Muscle of back (tissue), 13 donors: ENCODE measurements at places on chromosomes 13 and 19.

DNA sequence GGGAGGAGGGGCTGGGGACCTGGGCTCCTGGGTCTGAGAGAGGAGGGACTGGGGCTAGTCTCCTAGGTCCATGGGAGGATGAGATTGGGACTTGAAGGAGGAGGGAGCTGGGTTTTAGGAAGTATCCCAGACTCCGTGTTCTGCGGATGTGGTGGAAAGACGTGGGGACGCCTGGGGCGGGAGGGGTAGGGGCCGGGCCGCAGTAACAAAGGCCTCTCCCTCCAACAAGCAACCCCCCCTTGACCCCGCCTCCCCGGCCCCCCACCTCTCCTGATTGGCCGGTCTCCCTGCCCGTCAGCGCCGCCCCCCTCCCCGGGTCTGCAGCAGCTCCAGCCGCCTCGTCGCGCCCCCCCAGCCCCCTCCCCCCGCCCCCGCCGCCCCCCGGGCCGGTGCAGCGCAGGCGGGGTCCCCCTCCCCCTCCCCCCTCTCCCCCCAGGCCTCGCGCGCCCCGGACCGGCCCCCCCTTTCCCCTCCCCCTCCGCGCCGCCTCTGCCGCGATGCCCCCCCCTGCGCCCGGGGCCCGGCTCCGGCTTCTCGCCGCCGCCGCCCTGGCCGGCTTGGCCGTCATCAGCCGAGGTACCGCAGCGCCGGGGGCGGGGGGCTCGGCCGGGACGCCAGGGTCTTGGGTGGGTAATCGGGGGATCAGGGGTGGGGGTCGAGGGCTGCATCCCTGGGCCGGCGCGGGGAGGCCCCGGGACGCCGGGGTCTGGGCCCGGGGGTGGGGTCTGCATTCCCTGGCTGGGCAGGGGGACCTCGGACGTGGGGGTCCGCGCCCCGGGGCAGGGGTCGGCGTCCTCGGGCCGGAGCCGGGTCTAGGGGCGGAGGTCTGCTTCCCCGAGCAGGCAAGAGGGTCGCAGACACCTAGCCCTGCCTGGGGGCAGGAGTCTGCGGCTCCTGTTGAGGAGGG lies at the start of gene IGLON5:
TSS of gene IGLON5 (plus strand) at position 294 of the 907 bp plus-strand sequence. CDS start at position 498, 204 bp downstream.
- DNase-seq: no peak

DNA sequence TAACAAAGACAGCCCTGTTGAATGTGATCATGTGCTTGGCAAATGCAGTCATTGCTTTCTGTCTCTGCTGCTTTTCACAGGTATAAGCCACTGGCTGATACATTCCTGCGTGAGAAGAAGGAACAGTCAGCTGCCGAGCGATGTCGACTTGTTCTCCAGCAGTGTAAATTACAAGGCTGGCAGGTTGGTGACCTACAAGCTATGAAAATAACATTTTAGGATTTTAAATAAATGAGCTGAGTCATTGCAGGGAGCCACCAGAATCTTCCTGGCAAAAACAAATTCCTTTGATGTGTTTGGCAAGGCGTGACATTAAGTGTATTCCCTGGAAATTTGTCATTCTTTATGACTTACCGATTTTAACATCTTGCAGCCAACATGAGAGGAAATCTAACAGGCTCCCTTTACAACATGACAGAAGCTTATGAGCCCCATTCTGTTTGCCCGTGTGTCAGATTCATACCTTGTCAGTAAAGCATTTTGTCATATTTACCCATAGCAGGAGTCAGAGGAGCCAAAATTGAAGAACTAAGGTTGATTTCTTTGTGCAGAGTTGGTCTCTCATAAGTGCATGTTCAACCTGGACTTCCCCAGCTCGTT lies 471.4 kb downstream of the MYO16 start:
- DNase-seq: no peak

GRCh38 chr19:45547965-45548609 lies 36.5 kb downstream of the OPA3 start:
- no peak for DNase-seq

DNA sequence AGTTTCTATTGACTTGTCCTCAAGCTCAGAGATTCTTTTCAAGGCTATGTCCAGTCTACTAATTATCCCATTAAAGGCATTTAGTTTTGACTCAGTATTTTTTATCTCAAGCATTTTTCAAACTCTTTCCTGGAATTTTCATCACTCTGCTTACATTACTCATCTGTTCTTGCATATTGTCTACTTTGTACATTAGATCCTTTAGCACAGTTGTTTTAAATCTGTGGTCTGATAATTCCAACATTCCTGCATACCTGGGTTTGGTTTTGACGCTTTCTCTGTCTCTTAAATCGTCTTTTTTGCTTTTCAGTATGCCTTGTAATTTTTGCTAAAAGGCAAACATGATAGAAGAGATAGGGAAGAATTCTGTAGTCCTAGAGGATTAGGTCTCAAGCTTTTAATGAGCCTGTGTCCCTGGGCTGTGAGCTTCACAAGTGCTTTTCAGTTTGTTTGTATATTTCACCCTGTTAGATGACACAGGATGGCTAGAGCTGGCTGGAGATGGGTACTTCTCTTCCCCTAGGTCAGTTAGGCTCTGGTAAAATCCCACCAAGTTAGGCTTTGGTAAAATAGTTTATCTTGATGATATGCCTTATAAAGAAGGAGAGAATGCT lies 46.1 kb upstream of the GPC6 start:
- peak; percentile 43 for DNase-seq

- peak; percentile 33 for DNase-seq
Measured at GRCh38 chr13:109998684-109999533, 212.5 kb upstream of the IRS2 start.

DNA sequence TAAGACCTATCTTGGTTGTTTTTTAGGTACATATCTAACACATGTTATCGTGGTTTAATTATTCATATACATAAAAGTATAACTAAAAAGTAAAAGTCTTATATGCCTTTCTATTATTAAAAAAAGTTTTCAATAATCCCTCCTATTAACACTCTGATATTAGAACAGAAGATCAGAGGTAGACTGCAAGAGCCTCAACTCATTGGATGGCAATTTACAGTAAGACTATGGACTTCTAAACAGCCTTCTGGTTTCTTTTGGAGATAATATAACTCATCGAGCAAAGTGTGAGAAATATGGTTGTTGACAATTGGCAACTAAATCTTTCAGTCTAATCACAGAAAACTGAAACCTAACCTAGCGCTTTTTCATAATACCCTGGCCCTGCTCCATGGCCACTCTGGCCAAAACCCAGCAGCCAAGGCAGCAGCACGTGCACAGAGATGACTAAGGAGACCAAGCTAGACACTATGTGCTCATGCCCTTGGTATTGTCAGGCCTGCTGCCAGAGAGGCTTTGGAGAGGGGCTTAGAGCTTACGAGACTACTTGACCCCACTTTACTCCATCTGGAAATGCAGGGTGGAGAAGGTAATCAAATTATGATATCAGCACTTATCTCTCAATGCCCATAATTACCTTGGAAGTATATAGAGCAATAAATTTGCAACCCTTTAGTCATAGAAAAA lies 40.6 kb upstream of the EEF1AKMT1 start:
- peak; percentile 73 for DNase-seq

DNA sequence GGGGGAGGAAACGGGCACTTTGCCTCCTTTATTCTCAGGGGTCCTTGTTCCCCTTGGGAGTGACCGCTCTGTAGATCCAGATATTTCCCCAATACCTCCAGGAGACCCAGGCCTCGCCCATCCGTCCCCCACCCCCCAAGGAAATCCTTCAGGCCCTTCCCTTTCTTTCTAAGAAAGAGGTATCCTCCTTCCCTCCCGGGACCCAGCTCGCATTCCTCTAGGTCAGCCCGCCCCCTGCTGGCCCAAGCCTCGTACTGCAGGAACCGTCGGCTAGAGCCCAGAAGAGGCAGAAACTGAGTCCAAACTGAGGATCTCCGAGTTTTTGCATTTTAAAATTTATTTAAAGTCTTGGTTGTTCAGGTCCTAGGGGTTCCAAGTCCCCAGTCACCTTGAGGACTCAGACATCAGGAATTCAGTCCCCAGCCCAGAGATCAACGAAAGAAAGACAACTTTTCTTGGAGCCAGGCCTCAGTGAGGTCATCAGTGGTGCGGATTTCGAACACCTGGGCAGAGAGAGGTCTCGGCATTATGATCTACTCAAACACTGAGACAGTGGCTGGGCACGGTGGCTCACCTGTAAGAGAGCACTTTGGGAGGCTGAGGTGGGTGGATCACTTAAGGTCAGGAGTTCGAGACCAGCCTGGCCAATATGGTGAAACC lies 7.5 kb upstream of the LRFN1 start:
- DNase-seq: peak; percentile 87

DNA sequence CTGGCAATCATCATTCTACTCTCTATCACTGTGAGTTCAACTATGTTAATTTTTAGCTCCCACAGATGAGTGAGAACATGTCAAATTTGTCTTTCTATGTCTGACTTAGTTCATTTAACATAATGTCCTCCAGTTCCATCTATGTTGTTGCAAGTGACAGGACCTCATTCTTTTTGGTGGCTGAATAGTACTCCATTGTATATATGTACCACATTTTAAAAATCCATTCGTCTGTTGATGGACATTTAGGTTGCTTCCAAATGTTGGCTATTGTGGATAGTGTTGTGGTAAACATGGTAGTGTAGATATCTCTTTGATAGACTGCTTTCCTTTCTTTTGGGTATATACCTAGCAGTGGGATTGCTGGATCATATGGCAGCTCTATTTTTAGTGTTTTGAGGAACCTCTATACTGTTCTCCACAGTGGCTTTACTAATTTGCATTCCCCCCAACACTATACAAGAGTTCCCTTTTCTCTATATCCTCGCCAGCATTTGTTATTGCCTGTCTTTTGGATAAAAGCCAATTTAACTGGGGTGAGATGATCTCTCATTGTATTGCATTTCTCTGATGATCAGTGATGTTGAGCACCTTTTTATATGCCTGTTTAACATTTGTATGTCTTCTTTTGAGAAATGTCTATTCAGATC lies 124.1 kb downstream of the PCCA start:
- DNase-seq: no peak

GRCh38 chr19:46466536-46467196 lies 4.7 kb downstream of the PNMA8A start:
- peak; percentile 78 for DNase-seq

GRCh38 chr19:14114854-14115253 lies 2.7 kb downstream of the PRKACA start:
- no peak for DNase-seq

- DNase-seq: no peak
Measured at GRCh38 chr19:42250666-42251531, 4.0 kb downstream of the ERF start.

- DNase-seq: no peak
Measured at GRCh38 chr19:15618321-15618720, 3.3 kb downstream of the CYP4F8 start.

- no peak for DNase-seq
Measured at GRCh38 chr13:45928843-45929242, 77.3 kb upstream of the SIAH3 start.

DNA sequence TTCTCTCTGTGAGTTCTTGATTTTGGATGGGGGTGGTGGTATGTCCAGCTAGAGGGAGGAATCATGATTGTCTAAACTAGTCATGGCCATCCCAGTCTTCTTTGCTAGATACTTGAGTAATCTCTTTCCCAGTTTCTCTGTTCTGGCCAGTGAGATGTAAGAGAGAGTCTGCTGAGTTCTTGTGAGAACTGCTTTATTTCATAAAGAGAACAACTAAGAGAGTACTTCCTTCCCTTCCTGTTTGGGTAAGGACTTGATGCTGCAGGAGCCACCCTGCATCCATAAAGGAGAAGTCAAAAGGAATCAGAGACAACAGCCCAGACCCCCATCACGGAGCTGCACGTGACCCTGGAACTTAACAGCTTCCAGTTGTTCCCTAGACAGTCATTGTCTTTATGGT lies 3.0 kb upstream of the RASL11A start:
- DNase-seq: no peak
